AG08396 (cell line): ENCODE measurements at places on chromosomes 12 and 14.

DNA sequence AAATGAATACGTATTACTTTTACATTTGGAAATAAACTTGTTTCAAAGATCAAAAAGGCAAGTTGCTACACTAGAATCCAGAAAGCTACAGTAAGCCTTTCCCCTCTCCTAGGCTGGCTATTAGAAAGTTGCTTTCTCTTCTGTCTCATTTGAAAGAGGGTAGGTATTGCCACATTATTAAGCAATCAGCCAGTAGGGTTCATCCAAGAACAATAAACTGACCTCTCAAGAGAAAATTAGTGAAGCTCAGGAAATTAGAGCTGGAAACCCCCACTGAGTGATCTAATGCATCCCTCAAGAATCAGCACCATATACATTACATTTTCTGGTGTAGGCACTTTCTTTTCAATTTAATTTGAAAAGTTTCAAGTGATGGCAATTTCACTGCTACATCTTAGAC, 4.5 kb upstream of the TMEM233 start:
- DNase-seq = no peak

- no peak for DNase-seq
Observed at GRCh38 chr14:104196461-104197140, 58.2 kb downstream of the KIF26A start.

DNA sequence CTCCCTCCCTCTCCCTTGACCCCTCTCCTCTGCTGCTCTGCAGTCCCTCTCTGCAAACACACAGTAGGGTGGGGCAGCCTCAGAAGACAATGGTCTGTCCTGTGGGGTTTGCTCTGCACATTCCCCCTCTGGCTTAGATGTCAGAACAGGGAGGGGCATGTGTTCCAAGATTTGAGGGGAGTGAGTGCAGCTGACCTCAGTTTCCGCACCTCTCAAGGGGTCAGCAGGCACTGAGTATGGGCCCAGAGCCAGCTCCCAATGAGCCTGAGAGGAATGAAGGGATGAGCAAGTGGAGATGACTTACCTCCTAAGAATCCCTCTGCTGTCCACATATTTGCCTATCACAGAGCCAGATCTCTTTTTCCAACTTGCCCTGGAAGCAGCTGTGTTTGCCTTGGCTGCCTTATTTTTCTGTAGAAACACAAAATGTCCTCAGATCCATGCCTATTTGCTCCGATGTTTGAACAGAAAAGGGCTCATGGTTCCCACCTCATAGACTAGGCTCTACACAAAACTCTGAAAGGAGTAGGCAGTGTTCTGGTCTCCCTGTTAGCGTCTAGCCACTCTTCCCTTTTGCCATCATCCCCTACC, 111.4 kb downstream of the CRACR2A start:
- DNase-seq = peak; percentile 29

DNA sequence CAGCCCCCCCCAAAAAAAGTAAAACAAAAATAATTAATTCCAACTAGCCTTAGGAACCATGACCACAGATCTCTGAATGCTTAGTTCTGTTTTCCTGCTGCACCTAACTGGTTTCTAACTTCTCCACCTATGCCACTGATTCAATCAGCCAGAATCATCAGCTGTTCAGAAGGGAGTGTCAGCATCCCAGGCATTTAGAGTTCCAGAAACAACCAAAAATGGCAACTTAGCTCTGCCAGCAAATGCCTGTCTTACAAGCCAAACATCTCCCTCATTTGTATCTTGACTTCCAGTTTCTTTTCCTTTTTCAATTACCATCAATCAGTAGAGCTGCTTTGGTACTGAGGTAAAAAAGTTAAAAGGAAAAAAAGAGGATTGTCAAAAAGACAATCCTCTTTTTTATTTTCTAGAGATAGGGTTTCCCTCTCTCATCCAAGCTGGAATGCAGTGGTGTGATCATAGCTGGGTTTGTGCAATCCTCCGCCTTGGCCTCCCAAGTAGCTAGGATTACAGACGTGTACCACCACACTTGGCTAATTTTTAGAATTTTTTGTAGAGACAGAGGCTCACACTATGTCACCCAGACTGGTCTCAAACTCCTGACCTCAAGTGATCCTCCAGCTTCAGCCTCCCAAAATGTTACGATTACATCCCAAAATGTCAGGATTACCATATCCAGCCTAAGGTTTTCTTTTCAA, 45.2 kb upstream of the ISM2 start:
- DNase-seq = no peak

- DNase-seq = no peak
Observed at GRCh38 chr12:106022568-106023012, 116.2 kb downstream of the NUAK1 start.

GRCh38 chr14:105023791-105024480, 3.1 kb upstream of the CDCA4 start:
- peak; percentile 43 for DNase-seq

DNA sequence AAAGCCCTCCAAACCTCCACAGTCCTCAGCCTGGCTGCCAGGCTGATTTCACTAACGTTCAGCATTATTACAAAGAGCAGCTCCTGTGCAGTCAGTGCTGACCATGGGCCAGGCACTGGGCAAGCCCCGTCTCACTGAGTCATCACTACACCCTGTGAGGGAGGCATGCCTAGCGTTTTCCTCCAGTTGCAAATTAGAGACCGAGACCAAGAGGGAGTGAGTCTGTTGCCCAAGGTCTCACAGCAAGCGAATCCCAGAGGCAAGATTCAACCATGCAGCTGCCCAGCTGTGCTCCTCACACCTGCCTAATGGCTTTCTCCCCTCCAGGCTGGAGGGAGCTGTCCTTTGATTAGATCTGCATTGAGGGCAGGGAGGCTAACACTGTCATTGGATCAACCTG, 229.3 kb upstream of the LHX5 start:
- peak; percentile 58 for DNase-seq

DNA sequence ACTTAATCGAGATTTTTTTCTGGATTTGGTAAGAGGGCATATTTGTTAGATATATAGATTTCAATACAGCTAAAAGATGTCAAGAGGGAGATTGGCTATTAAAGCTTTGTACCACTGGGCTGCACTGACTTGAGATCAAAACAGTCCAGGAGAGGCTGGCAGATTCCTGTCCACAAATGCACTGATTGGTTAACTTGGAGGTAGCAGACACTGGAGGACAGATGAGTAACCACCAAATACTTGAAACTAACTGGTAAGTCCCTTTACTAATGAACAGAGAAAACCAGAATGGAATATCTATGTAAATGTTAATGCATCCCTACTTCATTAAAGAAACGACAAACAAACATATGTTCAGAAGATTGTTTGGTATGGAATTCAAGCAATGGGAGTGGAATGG, 416.6 kb downstream of the LRIG3 start:
- DNase-seq = no peak

GRCh38 chr14:96511146-96511545, 9.0 kb downstream of the PAPOLA start:
- DNase-seq = no peak

GRCh38 chr12:104452087-104452486, 4.7 kb upstream of the CHST11 start:
- no peak for DNase-seq

- DNase-seq = no peak
Observed at GRCh38 chr12:14714437-14714836, 18.0 kb upstream of the GUCY2C start.

DNA sequence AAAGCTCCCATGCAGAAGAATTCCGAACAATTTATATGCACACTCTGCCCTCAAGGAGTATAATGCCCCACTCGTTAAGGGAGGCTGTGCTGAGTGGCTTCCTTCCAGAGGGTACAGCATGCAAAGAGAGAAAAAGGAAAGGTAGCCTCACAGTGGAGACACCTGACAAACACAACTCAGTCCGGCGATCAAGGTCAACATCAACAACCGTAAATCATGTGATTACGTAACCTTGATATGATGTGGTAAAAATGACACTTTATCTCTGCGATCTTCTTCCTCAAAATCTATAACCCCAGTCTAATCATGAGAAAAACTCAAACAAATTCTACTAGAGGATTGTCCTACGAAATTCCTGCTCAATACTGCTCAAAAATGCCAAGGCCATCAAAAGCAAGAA, 400.5 kb upstream of the CCDC196 start:
- no peak for DNase-seq

- DNase-seq = peak; percentile 1
Observed at GRCh38 chr12:60539592-60539991, 943.8 kb downstream of the SLC16A7 start.

GRCh38 chr14:71400871-71401321, 493.6 kb downstream of the PCNX1 start:
- no peak for DNase-seq
